ENCODE measurements at places on chromosomes 3 and 15.

- DNase-seq: no peak
These were observed 243.6 kb upstream of the MDFIC2 start for GRCh38 chr3:70556056-70556455.

DNA sequence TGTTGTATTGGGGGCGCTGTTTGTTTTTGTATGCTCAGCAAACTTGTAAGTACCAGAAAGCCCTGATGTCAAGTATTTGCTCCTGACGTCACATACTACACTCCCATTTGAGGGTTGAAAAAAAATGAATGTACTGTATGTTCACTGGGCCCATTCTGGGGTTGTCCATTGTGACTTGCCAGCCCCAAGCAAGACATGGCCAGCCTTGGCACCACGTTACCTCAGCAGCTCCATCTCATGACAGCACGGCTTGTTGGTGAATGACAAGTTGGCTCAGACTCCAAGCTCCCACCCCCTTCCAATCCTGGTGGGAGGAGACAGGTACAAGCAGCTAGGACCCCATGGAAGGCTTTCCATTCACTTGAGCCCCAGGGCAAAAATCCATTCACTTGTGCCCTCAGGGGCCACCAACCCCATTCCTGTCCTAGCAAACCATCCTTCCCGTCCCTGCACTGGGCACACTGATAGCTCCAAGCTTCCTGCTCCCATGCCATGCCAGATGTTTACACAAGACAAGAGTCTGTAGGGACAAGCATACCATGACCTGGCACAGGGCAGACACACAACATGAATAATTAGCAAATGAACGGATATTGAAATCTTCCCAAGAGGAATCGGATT is 1.6 kb downstream of the PHGR1 start:
- DNase-seq: no peak

GRCh38 chr3:170999737-171000242 is 26.7 kb downstream of the SLC2A2 start:
- no peak for DNase-seq

GRCh38 chr3:18771931-18772330 is 346.8 kb upstream of the SATB1 start:
- no peak for DNase-seq

GRCh38 chr15:68699881-68700454 is 120.7 kb downstream of the ANP32A start:
- no peak for DNase-seq

DNA sequence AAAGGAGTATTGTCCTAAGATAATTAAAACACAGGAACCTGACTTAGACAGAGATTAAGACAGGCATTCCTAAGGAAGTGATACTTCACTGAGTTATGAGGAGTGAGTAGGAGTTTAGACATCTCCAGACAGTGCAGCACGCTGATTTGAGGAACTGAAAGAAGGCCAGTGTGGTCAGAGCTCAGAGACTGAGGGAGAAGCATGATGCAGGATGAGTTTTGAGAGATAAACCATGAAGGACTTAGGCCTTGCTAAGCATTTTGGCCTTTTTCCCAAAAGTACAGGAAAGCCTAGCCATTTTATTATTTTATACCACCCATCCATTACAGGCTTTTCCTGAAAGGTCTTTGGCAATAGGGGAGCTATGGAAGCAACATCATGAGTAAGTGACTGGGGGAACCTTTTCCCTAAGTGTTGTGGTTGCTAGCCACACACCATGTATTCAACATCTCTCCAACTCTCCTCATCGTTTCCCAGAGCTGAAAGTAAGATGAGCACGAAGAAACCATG is 375.6 kb upstream of the TPRG1 start:
- no peak for DNase-seq

- no peak for DNase-seq
These were observed 312.4 kb downstream of the RSL24D1 start for GRCh38 chr15:54884312-54884711.

- DNase-seq: no peak
These were observed 70.6 kb downstream of the SMAD6 start for GRCh38 chr15:66772604-66773128.

GRCh38 chr3:64105816-64106215 is 82.5 kb upstream of the PSMD6 start:
- DNase-seq: no peak

DNA sequence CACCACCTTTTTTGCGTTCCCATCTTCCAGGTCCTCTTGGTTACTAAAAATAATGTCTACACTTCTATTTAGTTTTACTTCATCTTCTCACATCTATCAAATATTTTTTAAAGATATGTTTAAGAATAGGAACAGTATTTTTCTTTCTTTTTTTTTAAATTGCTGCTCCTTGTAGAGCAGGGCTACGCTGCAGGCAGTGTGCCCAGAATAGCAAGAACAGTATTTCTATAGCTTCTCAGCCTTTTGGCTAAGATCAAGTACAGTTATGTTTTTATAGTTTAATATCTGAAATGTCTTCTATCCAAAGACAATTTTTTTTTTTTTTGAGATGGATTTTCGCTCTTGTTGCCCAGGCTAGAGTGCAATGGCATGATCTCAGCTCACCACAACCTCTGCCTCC is 73.0 kb downstream of the MYO9A start:
- no peak for DNase-seq

GRCh38 chr15:44584162-44584749 is 47.3 kb downstream of the EIF3J start:
- DNase-seq: peak; percentile 36

DNA sequence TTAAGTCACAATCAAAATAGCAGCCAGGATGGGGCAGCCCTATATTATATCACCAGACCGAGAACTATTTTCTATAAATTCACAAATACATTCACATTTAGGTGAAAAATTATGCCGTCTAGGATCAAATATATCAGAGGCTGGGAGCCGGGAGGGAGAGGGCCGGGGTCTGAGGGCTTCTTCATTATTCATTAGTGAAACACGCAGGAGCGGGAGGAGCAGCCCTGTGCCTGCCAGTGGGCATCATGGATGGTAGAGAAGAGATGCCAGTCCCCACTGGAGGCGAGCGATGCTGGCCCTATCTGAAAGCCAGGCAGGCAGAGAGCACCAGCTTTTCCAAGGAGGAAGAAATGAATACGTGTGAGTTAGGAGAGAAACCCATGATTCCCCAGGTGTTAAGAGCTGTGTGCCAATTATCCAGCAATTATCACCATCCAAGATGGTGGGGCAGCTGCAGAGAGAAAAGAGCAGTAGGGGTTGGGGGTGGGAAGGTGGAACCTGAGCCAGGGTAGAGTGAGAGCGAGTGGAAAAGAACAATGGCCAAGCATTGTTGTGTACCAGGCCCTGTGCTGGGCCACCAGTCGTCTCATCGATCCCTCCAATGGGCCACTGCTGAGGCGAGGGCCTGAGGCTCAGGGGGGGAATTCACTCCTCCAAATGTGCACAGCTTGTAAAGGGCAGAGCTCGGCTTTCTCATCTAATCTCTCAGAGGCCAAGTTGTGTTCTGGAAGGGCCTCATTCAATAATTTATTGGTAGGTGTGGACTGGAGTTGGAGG is 261.3 kb upstream of the TLE3 start:
- DNase-seq: no peak

DNA sequence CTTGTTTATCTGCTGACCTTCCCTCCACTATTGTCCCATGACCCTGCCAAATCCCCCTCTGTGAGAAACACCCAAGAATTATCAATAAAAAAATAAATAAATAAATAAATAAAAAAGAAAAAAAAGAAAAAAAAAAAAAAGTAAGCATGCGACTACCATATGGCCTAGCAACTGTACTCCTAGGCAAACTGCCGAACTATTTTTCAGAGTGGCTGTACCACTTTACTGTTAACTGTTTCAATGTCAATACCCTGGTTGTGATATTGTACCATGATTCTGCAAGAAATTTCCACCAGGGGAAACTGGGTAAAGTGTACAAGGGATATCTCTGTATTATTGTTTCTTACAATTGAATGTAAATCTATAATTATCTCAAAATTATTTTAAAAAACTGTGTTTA is 41.3 kb upstream of the MAP4 start:
- no peak for DNase-seq

- peak; percentile 48 for DNase-seq
These were observed 73.4 kb upstream of the PRR23C start for GRCh38 chr3:139117883-139118760.

DNA sequence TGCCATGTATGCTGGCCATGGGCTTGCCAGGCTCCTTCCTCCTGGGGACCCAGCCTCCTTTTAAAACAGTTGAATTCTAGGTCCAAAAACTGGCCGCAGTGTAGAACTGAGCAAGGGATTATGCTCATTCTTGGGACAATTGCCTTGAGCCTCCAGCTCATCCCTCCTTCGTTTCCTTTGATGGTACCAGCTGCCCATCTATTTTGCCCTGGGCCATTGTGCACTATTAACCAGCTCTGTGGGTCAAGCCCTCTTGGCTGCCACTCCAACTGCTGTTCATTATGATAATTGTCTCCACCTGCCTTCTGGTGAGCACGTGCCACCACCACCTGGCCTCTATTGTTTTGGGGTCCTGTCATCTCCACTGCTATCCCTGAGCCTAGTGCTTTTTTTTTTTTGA is 75.8 kb upstream of the SYN2 start:
- DNase-seq: no peak

DNA sequence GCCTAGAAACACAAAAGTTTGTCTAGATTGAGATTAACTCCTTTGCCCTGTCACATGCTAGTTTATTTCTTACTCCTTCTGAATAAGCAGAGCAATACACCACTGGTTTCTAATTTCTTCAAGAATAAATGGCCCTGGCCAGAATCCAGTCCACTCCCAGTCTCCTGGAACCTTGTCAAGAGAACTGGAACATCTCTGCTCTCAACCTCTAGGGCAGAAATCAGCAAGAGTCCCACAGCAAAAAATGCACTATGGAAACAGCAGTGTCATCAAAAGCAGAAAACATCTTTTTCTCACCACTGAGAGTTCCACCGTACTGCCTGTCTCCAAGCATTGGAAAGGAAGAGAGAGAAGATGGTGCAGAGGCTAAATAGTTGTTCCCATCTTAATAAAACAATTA is 35.9 kb upstream of the PPP2R3A start:
- no peak for DNase-seq

DNA sequence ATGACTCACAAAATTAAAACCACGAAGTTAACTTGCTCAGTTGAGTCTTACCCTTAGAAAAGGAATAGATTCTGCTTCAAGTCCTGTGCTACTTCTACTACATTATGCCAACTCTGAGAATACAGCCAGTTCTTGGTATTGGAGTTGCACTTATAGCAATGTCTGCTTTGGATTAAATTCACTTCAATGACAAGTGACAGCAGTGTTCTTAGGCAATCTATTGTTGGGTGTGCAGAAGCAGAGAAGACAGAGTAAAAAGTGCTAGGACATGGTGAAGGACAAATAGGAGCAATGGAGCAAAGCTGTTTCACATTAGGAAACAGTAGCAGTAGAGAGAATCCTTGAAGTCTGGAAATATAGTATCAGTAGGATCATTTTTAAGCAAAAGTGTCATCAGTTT is 713.1 kb downstream of the SI start:
- no peak for DNase-seq

DNA sequence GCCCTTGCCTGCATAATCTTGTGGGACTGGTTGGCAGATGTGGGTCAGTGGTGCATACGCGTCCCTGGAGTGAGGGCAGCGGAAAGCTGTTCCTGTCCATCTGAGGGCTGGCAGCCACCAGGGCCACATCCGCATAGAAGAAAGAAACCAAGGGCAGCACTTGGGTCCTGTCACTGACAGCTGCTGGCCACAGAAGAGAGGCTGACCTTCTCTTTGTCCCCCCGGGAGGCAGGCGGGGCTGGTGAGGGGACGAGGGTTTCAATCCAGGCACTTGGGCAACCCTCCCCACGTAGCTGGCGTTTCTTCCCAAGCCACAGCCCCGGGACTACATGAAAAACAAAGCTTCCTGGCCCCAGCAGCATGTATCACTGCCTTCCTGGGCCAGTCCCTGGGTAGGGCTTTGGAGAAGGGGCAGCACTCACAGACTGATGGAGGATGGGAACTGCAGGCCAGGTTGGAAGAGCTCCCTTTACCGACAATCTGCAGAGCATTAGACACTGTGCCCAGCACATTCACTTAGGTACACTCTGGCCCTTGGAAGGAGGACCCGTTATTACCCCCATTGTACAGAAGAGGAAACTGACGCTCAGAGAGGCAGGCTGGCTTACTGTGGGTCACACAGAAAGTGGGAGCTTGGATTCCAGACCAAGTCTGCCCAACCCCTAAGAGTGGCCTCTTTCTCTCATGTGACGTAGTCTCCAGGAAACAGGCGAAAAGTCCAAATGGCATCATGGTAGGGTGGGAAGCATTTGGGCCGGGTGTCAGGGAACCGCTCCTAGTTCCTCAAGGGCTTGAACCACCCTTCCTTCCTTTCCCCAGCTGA is 78.8 kb upstream of the SLC6A6 start:
- no peak for DNase-seq

- peak; percentile 48 for DNase-seq
These were observed 174.0 kb upstream of the PRICKLE2 start for GRCh38 chr3:64399205-64399800.

DNA sequence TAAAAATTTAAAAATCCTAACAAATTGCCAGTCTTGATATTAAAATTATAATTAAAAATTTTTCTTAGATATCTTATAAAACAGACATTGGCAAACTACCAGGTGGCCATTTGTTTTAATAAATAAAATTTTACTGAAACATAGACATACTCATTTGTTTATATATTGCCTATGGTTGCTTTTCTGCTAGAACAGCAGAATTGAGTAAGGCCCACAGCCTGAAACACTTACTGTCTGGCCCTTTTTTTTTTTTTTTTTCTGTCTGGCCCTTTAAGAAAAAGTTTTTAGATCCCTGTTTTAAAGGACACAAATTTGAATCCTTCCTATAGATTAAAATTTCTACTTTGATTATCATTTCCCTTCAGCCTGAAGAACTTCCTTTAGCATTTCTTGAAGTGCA is 60.5 kb upstream of the CTDSPL2 start:
- no peak for DNase-seq

DNA sequence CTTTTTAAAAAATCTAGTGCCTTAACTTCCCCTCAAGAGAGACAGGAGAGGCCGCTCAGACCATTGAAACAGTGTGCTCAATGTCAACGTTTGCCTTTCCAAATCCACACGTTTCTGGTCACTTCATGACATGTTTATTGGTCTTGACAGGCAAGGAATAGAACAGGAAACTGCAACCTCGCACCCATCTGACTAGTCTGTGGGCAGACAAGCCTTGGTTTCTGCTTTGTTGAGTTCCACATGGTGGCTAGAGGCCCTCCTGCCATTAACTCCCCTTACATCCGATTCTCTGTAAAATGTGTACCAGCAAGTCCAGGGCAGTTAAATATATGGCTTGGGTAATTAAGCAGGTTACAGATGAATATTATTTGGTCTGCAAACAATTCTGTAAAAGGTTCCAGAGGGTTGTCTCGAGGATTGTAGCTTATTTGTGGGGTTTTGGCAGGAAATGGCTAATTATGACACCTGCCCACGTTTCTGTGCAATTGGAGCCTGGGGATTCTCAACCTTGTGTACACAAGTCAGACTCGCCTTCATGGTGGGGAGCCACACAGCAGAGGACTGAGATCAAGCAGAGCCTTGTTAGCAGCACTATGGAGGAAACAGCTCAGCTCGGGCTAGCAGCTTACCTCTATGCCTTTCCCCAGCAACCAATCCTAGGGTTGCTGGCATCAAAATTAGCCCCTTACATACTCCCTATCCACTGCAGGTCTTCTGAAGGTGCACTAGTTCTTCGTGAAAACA is 317.5 kb upstream of the IGF1R start:
- DNase-seq: no peak
